ENCODE measurements at places on chromosomes 16 and 17.

DNA sequence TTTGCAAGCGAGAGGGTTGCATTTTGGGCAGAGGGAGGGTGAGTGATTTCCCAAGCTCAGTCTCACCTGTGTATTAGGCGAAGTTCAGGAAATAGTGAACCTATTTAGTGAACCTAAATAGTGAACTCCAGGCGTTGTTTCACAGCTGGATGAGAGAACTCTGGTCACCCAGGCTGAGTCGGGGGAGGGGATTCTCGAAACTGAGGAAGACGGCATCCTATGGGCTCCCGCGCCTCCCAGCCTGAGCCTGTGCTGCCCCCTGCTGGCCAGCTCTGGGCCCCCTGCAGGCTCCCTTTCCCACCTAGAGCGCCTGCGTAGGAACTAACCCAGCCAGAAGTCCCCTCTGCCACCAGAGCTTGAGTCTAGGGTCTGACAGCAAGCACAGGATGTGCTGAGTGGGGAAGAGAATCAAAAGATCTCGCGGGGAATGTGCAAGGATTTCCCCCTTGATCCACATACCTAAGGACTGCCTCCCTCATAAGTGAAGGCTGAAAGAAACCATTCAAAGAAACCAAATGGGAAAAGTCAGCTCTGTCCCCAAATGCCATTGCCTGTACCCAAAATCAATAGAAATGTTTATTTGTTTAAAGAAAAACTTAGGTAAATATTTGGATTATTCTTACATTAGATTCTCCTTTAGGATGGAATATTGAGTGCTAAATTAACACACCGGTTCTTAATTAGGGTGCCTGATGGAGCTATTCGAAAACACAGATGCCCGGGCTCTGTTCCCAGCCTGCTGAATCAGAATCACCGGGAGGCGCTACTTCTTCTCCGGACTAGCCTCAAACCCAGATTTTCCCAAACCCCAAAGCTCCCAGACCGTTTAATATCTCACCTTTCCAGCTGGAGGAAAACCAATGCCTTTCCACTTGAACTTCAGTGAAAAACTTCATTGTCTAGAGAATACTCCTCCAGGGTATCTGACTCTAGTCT lies 14.8 kb upstream of the MARVELD3 start:
- DNase-seq, result no peak

- no peak for DNase-seq
Measured at GRCh38 chr17:40454613-40454995, 11.4 kb downstream of the IGFBP4 start.

GRCh38 chr16:50580180-50580798 lies 32.1 kb downstream of the NKD1 start:
- no peak for DNase-seq

DNA sequence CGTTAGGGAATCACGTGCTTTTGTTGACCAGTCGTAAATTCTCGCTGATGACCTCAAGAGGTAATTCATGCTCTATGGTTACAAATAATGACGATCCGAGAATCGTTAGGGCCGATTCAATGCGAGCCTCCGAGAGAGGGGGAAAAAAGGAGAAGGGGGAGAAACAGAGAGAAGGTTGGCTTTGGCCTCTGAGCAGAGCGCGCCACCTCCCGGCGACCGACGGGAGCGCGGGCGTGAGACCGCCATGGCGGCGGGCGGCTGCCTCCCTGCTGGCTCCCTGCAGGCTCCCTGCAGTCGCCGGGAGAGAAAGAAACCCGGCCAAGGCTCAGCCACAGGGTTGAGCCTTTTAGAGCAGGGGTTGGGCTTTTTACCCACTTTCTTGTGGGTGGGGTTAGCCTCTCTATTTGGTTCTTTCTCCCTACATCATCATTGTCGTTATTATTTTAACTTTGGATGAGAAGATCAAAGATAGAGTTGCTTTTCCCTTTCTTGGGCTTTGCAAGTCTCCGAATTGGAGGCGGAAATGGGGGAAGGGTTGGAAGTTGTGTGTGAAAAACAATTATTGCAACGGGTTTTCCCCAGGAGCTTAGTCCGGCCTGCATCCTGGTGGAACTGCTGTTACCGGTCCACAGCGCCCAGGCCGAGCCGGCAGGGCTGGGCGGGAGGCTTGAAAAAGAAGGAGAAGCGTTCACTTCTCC lies 410 bp upstream of the HOXB5 start:
- no peak for DNase-seq

GRCh38 chr17:33803686-33804085 lies 451.4 kb upstream of the CCL2 start:
- DNase-seq, result no peak

GRCh38 chr16:28935924-28936783 lies 4.4 kb downstream of the CD19 start:
- DNase-seq, result peak; percentile 93

- no peak for DNase-seq
Measured at GRCh38 chr17:17416007-17416399, 60.8 kb upstream of the MED9 start.

DNA sequence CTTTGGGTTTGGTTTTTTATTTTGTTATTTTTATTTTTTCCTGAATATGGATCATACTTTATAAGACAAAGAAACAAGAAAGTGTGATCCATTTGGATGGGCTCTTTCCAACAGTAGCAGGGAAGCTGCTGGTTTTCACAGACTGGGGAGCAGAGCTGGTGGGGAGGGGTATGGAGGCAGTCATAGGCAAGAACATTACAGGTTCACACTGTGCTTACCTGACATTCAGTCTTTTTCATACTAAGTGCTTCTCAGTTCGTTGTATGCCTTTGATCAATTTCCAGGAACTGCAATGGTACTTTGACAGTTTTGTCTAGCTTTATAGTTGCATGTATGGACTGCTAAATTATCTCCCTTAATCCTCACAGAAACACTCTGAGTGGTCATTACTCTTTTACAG lies 27.7 kb downstream of the BEAN1 start:
- DNase-seq, result no peak

GRCh38 chr16:28301154-28301553 lies 8.8 kb downstream of the SBK1 start:
- DNase-seq, result no peak

Data from esophagus muscularis mucosa (tissue), 4 donors.